ENCODE measurements at places on chromosomes 11 and 22.

DNA sequence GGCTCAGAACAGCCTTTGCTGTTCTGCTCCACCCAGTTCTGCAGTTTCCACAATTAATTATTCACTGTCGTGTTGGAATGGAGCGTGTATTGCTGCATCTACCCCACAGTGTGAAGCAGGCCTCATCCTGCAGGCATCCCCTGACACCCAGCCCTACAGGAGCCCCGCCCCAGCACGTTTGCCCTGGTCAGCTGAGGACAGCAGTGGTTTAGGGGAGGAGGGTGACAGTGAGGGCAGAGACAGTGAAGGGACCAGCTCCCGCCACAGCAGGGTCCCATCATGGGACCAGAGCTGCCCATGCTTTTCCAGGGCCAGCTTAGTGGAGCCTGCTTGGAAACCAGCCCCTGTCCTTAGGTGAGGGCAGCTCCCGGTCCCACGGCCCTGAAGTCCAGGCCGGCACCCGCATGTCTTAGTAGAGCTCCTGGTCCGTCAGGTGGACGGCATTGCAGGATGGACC, 273.0 kb downstream of the TBC1D22A start:
- DNase-seq = no peak

- DNase-seq = no peak
Measured at GRCh38 chr11:3129591-3130268, 35.4 kb downstream of the OSBPL5 start.

DNA sequence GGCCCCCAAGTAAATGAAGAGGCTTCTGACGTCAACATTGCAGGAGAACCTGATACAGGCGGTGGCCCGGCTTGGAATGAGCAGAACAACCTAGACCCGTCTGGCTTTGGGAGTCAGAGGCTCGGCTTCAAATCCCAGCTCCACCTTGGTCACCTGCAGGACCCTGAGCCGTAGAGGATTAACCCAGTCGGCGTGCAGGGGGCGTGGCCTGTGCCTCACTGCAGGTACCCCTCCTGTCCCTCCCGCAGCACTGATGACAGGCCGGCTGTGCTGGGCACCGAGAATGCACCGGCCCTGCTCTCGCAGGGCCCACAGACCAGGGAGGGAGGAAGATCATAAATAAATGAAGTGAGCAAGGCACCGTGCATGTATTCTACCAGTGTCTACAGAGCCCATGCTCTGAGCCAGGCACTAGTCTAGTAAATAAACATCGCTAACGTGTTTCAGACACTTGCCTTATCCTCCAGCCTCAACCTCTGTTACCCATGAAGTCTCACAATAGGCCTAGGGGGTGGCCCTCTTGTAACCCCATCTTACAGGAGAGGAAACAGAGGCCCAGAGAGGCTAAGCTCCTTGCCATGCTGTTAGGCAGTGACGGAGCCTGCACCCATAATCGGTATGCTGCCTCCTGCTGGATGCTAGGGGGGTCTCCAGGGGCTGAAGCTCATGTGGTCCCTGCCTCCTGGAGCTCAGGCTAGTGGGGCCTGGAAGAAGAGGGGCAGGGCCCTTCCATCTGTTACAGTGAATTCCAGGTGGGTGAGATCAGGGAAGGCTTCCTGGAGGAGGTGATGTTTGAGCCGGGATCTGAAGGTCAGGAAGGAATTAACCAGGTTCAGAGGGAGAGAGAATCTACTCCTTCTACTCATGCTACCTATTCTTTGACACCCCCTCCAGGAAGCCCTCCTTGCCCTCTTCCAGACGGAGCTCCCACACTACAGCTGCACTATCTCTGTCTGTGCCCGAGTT, 53.4 kb downstream of the RTL6 start:
- DNase-seq = no peak

DNA sequence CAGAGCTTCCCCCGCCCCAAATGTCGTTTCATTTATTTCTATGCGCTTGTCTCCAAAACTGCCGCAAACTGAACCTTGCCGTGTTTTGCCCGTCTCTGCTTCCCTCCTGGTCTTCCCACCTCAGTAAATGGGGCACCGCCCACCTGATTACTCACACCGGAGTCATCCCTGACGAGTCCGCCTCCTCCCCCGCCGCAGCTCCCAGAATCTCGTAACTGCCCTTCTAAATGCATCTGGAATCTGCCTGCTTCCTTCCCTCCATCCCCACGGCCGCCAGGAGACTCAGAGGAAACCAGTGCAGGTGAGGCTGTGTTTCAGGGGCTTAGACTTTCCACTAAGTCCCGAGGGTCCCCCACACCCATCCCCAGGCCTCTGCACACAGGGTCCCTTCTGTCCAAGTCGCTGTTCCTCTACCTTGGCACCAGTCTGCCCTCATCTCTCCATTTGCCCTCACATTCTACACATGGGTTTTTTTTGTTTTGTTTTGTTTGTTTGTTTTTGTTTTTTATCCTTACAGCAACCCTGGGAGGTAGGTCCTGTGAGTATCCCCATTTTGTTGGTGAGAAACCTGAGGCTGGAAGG, 62.6 kb upstream of the PHF21B start:
- DNase-seq = no peak

- no peak for DNase-seq
Measured at GRCh38 chr11:62922653-62923431, 1.7 kb upstream of the CHRM1 start.

- no peak for DNase-seq
Measured at GRCh38 chr11:43830928-43831440, 49.6 kb upstream of the ALKBH3 start.

- DNase-seq = no peak
Measured at GRCh38 chr11:23778971-23779370, 717.9 kb upstream of the LUZP2 start.

DNA sequence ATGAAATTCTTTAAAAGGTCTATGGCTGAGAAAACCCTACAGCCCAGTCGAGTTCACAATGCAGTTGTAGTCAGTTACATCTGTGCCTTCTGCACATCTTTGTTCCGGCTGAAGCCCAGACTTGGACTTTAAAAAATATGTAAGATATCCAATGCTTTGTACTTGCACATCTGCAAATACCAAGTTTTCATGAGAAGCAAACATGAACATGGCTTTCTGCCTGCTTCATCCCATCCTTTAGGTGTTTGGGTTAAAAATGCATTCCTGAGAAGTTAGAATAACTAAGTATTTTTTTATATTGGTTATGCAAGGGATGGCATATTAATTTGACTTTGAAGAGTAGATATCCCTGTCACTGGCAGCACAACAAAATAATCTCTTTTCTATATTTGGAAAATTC, 528.4 kb downstream of the METTL15 start:
- DNase-seq = no peak

DNA sequence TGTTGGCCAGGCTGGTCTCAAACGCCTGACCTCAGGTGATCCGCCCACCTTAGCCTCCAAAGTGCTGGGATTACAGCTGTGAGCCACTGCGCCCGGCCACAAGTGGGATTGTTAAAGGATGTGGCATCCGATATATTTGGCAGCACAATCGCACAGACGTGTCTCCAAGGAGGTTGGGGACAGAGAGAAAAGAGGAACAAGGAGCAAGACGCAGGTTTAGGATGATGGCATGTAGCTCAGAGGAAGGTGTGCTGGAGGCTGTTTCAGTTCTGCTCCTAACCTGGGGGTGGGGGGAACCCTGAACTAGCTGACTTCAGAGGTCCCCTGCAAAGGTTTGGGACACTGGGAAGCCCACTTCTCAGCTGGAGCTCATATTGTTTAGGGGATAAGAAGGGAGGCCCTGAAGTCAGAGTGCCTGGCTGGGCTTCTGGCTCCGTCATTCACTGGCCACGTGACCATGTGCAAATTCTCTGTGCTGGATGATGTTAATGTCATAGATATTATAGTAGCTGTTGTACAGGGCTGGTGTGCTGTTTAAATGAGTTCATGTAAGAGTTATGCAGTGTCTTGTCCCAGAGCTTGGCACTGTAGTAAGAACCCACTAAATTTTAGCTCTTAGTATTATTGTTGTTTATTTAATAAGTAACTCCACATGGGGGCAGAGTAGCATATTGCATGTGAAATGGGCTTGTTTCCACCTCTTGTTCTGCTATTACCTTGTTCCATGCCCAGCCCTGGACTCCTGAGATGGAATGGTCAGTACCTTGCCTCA, 129.7 kb downstream of the ST3GAL4 start:
- DNase-seq = no peak

- no peak for DNase-seq
Measured at GRCh38 chr11:11937433-11937832, 71.0 kb downstream of the DKK3 start.

GRCh38 chr11:44859528-44859925, 91.2 kb downstream of the TP53I11 start:
- no peak for DNase-seq

GRCh38 chr22:46536537-46537224, 739 bp downstream of the CELSR1 start:
- DNase-seq = no peak

GRCh38 chr11:129023968-129024676, 81.5 kb upstream of the TP53AIP1 start:
- no peak for DNase-seq

DNA sequence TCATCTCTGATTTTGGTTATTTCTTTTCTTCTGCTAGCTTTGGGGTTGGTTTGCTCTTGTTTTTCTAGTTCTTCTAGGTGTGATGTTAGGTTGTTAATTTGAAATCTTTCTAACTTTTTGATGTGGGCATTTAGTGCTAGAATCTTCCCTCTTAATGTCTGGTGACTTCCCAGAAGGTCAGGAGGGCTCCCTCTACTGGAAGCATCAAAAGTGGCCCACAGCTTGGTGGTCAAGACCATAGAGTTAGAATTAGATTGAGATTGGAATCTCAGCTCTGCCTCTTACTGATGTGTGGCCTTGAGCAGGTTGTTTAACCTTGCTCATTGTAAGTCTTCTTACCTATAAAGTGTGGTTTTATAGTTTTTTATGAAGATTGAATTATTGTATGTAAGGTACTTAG, 99.3 kb downstream of the FDX1 start:
- no peak for DNase-seq

DNA sequence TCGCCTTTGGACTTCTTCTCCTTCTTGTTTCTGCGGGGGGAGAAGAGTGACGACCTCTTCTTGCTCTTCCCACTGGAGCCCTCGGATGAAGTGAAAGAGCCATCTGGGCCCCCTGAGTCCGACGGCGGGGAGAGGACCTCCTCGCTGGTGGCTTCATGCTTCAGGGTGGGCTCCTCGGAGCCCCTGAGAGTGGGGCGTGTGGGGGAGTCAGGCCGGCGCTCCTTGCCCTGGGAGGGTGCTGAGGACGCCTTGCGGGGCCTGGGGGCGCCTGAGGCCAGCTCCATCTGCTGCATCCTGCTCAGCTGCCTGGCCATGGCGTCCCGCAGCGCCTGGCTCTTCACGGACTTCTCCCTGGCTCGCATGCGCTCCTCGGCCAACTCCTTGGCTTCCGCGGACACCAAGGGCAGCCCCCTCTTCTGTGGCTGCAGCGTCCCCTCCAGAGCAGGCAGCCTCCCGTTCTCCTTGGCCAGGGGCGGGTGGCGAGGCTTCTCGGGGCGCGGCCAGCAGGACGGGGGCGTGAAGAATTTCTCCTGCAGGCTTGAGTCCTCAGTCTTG, 43.3 kb upstream of the BID start:
- DNase-seq = no peak

Measured in forelimb muscle (tissue), 1 donor.